AG10803 (cell line): ENCODE measurements at places on chromosomes 5 and 9.

GRCh38 chr9:110095776-110096175 is 112.2 kb downstream of the C9orf152 start:
- peak; percentile 64 for DNase-seq

GRCh38 chr5:6886866-6887265 is 173.6 kb downstream of the TENT4A start:
- DNase-seq, result no peak

DNA sequence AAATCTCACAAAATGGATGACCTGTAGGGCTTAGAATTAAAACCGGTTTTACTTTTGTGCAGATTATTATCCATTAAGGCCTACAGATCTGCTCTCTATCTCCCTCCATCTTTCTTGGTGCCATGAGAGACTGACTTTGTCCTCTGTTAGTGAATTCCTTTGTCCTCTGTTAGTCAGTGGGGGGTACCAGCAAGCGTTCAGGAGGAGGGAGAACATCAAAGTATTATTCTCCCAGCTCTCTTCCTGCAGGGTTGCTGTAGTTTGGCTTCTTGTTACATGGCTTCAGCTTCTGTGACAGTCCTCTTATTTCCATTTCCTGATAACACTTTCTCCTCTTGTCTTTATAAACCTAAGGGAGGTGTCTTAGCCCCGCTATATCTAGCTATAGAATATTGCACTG is 850.5 kb upstream of the SEMA6A start:
- DNase-seq, result no peak

DNA sequence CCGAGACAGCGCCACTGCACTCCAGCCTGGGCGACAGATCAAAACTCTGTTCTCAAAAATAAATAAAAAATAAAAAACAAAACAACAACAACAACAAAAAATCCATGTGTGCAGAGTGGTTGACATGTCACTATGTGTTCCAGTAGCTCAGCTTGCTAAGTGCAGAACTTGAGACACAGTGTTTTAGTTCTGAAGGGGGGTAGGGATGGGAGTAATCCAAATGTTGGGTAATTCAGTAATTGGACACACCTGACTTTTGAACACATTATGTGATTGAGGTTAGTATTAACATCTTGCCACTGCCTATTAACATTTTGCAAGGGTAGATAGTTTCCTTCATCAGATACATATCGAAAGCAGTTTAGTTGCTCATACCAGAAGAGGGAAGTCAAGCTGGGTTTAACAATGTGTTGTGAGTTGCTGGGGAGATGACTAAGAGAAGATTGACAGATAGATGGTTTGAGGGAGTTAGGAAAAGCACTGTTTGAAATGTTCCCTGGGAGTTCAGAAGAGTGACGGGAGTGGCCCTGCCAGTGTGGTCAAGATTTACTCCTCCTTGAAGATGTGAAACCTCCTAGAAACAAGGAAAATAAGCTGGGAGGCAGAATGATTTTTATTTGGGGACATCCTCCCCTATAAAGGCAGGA is 928 bp downstream of the HACD4 start:
- peak; percentile 72 for DNase-seq

GRCh38 chr9:98018347-98018746 is 35.2 kb downstream of the ANP32B start:
- no peak for DNase-seq

DNA sequence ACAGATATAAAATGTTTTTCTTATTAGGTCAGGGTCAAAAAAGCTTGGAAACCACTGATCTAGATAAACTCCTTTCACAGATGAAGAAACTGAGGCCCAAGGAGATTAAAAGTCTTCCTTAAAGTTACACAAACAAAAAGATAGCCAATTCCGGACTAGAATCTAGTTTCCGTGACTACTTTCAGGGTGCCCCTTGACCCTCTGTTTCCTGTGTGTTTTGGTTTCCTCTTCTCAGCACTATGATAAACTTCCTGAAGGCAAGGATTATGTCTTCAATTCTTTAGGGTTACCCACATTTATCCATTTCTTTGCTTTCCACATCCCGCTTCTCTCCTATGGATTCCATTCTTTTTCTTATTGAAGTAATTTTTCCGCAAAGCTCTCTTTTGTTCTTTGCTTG is 83.1 kb downstream of the ADAMTS12 start:
- DNase-seq, result no peak

- no peak for DNase-seq
Observed at GRCh38 chr5:170545811-170546210, 42.0 kb downstream of the KCNIP1 start.

- peak; percentile 85 for DNase-seq
Observed at GRCh38 chr5:150263801-150264621, 25.6 kb downstream of the CAMK2A start.

DNA sequence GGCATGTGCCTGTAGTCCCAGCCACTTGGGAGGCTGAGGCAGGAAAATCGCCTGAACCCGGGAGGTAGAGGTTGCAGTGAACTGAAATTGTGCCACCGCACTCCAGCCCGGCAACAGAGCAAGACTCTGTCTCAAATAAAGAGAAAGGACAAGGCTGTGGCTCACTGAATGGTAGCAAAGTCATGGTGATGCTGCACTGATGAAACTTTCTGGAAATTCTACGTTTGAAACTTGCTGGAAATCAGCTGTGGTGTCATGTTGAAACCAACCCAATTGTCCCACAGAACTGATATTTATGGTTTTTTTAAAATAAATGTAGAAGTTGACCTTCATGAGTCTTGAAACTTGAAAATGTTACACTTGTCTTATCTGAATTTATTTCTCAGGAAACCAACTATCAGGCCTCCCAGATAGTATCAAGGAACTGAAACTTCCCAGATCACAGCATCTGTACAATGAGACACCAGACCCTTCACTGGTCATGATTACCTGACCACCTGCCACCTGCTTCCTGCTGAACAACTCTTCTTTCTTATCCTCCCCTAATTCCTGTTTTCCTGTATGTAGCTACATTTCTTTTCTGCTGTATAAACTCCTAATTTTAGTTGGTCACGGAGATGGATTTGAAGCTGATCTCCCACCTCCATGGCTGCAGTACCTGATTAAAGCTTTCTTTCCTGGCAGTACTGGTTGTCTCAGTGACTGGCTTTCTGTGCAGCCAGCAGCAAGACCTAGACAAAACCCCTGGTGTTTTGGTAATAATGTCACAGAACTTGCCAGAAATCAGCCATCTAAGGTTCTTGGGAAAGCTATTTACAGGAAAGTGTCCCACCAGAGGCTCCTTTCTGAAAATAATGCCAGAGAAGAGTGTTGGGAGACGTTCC is 5.6 kb upstream of the TBC1D13 start:
- no peak for DNase-seq

DNA sequence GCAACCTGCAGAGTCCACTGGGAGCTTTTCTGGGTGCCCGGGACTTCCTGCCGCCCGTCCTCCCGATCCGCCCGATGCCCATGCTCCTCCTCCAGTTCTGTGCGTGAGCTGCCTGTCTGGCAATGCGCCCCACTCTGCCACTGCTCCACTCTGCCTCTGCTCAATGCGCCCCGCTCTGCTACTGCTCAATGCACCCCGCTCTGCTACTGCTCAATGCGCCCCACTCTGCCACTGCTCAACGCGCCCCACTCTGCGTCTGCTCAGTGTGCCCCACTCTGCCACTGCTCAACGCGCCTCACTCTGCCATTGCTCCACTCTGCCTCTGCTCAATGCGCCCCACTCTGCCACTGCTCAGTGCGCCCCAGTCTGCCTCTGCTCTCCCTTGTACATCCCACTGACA is 436.0 kb downstream of the NR2F1-AS1 start:
- no peak for DNase-seq

- DNase-seq, result peak; percentile 16
Observed at GRCh38 chr9:69809304-69809863, 11.2 kb upstream of the CFAP95 start.

- peak; percentile 69 for DNase-seq
Observed at GRCh38 chr9:104740621-104741020, 6.9 kb upstream of the NIPSNAP3A start.

DNA sequence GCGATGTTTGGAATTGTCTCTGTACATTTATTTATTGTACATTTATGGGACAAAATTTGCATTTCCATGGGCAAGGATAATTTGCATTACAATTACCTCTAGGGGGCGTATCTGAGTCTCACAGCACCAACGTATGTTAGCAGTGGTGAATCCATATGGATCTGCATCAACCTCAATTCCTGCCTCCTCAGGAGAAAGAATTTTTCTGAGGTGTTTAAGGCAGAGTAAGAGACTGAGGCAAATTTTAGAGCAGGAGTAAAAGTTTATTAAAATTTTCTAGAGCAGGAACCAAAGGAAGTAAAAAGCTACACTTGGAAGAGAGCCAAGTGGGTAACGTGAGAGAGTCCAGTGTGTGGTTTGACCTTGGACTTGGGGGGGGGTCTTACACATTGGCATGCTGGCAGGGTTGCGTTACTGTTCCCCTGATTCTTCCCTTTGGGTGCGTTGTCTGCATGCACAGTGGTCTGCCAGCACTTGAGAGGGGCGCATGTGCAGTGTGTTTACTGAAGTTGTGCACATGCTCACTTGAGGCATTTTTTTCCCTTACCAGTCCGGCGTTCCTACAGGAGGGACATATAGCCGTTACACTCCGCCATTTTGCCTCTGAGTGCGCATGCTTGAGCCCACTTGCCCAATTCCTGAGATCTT is 21.0 kb upstream of the RAB14 start:
- peak; percentile 59 for DNase-seq

GRCh38 chr9:27497883-27498417 is 26.1 kb upstream of the IFNK start:
- DNase-seq, result no peak

DNA sequence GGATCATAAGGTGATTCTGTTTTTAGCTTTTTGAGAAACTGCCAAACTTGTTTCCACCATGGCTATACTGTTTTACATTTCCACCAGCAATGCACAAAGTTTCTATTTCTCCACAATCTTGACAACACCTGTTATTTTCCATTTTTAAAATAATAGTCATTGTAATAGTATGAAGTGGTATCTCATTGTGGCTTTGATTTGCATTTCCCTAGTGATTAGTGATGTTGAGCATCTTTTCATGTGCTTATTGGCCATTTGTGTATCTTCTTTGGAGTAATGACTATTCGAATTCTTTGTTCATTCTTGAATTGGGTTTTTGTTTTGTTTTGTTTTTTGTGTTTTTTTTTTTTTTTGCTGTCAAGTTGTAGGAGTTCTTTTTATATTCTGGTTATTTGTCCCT is 4.9 kb downstream of the GARNL3 start:
- DNase-seq, result no peak

DNA sequence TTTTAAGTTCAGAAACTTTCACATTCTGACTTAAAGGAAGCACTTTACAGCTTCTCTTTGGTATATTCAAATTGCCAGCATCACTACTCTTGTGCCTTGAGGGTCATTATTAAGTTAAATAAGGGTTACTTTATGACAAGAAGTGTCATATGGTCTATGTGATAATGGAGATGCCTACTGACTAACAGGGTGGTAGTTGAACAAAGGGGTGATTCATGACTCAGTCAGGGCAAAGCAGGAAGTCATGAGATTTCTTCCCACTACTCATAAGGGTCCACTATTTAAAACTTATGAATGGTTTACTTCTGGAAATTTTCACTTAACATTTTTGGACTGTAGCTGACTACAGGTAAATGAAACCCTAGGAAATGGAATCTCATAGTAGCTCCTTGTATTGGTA is 938.3 kb upstream of the PTPRD start:
- no peak for DNase-seq

- DNase-seq, result peak; percentile 98
Observed at GRCh38 chr9:33106827-33107621, 30.6 kb upstream of the SMU1 start.

DNA sequence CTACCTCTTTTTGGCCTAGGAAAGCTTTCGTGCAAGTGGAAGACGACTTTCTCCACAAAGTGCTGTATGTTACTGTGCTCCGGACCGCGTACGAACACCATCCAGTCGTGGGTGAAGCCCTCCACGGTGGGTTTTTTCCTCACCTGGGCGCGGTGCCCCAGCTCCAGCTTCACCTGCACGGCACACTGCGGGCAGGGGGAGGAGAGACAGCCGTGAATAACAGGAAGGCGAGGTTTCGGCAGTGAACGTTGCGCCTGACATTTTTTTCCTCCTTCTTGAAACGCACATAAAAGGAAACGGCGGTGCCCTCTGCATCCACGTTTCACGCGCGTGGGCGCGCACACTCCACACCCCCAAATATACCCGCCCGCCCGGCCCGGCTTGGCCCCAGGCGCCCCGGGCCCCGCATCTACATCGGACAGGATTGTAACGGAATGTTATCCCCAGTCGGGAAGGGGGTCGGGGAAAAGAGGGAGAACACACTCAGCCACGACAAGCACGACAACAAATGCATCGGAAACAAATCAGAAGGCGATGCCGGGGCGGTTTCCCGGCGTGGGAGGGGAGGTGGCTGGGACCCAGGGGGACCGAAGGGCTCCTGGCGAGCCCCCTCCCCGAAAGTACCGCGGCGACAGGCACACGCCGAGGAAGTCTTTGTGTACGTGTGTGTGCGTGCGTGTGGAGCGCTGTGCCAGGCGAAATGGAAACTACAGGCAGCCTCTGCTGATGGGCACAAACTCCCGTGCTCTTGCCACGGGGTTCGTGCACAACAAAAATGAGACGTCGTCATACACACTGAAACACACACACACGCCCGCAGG is 1.4 kb downstream of the MLLT3 start:
- peak; percentile 49 for DNase-seq

DNA sequence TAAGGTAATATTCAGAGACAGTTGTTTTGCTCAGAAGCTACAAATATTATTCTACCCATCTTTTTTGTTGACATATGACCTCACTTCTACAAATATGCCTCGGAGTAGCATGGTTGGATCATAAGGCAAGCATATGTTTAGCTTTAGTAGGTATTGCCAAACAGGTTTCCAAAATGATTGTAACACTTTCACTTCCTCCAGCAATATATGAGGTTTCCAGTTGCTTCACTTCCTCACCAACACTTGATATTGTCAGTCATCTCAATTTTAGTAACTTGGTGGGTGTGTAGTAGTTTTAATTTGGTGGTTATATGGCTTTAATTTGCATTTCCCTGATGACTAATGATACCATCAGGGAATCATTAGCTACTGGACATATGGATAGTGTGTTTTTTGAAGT is 46.7 kb downstream of the TNFSF8 start:
- no peak for DNase-seq

DNA sequence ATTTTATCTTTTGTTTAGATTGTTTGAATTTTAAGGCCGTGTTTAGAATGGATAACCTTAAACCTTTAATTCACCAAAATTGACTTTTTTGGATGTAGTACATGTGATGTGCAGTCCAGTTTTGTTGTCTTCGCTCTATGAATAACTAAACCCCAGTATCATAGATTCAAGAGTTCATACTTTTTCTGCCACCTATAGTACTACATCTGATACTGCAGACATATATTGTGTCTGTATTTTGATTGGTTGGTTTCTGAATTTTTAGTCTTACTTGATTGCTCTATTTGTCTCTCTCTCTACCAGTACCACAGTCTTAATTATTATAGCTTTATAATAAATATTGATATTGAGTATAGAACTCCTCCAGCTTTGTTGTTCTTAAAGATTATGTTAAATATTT is 58.1 kb downstream of the PPIP5K2 start:
- no peak for DNase-seq

GRCh38 chr9:117266855-117267497 is 147.9 kb downstream of the ASTN2 start:
- DNase-seq, result no peak

- no peak for DNase-seq
Observed at GRCh38 chr5:126658561-126658960, 57.8 kb downstream of the PHAX start.

GRCh38 chr9:89225587-89225986 is 47.0 kb upstream of the SHC3 start:
- DNase-seq, result peak; percentile 46
